ENCODE measurements at places on chromosomes 3 and 15.

DNA sequence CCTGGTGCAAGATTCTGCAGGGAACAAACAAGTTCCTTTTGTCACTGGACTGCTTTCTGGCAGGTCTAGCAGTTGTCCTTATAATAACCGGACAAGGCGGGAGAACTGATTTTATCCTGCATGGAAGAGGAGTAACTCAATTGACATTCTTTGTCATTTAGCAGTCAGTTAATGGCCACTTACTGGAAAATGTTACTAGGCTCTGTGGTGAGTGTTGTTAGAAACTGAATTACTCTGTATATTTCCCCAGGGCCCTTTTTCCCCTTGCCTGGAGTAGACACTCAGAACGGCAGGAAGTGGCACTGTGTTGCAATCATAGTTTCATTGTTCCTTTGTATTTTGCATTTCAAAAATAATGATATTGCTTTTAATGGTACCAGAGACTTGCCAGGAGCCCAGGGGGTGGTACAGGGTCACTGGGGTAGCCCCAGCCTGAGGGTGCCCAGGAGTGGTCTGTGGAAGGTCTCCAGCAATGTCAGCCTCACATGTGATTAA, 318.6 kb upstream of the LRRFIP2 start:
- DNase-seq: no peak

GRCh38 chr3:138019281-138020069, 9.5 kb downstream of the CLDN18 start:
- DNase-seq: no peak

DNA sequence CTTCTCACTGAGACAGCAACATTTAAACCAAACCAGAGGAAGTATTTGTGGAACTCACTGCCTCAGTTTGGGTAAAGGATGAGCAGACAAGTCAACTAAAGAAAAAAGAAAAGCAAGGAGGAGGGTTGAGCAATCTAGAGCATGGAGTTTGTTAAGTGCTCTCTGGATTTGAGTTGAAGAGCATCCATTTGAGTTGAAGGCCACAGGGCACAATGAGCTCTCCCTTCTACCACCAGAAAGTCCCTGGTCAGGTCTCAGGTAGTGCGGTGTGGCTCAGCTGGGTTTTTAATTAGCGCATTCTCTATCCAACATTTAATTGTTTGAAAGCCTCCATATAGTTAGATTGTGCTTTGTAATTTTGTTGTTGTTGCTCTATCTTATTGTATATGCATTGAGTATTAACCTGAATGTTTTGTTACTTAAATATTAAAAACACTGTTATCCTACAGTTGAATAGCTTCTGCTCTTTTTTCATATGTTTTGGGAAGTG, 23.3 kb downstream of the CLDN18 start:
- no peak for DNase-seq

- no peak for DNase-seq
Observed at GRCh38 chr15:67548862-67549651, 6.6 kb downstream of the MAP2K5 start.

- DNase-seq: peak; percentile 42
Observed at GRCh38 chr3:132343018-132343612, 25.9 kb downstream of the ACP3 start.

- DNase-seq: no peak
Observed at GRCh38 chr3:30258426-30259392, 347.7 kb upstream of the TGFBR2 start.

DNA sequence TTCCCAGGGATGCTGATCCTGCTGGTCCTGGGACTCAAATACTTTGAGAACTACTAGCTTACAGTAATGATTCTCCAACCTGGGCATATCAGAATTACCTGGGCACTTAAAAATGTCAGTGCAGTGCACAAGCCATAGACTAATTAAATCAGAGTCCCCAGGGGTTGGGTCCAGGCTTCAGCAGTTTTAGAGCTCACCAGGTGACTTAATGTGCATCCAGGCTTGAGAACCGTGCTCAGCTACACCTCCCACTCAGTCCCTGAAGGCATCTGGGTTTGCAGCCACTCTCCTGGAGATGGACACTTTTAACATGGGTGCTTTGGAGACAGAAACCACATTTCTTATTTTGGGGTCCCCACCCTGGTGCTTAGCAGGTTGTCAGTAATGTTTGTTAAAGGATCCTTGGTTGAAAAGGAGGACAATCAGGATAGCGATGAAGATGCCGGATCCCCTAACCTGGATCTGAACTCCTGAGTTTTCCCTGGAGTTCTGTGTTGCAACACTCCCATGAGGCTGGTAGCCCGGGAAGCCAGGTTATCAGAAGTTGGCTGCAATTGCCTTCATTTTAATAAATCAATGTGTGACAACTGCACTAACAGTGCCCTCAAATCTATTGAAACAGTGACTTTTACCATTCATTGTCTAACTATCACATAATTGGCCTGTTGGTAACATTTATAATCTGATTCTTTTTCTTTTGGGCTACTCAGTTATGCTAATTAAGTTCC, 48.1 kb downstream of the BFSP2 start:
- no peak for DNase-seq

- no peak for DNase-seq
Observed at GRCh38 chr3:157520485-157521150, 17.4 kb upstream of the VEPH1 start.

- no peak for DNase-seq
Observed at GRCh38 chr3:2927259-2927658, 182.9 kb downstream of the IL5RA start.

DNA sequence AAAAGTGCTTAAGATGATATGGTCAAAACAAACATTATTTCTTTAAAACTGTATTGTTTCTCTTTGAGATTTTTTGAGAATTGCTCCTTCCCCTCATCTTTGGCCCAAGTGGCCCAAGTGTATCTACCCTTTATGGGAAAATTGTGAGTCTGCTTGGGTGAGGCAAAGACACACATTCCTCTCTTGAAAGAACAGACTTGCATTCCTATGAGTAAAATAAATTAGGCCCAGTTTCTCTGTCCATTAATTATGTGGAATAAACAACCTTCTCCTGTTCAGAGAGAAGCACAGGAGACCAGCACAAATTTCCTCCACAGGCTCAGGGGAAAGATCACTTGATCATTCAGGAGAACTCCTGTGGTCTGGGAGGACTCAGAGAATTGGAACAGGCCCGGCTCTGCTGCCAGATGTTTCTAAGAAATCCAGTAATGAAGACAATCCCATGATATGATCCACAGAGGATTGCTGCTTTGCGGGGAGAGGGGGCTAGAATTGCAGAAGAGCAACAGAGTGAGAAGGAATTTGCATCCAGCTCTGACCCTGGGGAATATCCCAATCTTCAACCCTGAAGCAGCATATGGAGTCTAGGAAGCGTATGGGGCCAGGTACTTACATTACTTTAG, 53.8 kb upstream of the BOC start:
- DNase-seq: no peak

DNA sequence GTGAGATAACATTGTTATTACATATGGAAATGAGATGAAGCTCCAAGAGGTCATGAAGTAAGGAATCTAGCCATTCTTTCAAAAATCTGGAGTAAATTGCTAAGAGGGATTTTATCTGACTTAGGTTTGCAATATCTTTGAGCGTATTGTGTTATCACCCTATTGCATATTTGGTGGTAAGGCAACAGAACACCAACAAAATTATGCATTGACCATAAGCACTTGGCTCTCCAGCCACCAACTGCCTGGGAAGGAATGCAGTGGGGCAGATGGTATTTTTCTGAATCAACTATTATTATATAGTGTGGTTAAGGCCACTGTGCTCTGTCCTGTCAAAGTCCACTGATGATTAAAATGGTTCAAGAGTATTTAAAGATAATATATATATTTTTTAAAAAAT, 287.9 kb upstream of the SEMA6D start:
- DNase-seq: no peak

- DNase-seq: no peak
Observed at GRCh38 chr3:25687742-25688141, 23.0 kb upstream of the TOP2B start.

DNA sequence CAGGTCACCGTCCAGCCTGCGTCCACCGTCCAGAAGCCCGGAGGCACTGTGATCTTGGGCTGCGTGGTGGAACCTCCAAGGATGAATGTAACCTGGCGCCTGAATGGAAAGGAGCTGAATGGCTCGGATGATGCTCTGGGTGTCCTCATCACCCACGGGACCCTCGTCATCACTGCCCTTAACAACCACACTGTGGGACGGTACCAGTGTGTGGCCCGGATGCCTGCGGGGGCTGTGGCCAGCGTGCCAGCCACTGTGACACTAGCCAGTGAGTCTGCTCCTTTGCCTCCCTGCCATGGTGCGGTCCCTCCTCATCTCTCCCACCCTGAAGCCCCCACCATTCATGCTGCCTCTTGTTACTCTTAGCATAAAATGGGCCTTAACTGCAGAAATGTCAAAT, 39.2 kb downstream of the BOC start:
- DNase-seq: no peak

GRCh38 chr3:160981217-160981938, 123.8 kb downstream of the B3GALNT1 start:
- DNase-seq: peak; percentile 23

GRCh38 chr15:43107751-43108150, 1.9 kb upstream of the UBR1 start:
- no peak for DNase-seq
